ENCODE measurements at places on chromosomes 7 and 10.
A peak's percentile ranks its signal among the peaks of the same experiment; 100 is the strongest.

DNA sequence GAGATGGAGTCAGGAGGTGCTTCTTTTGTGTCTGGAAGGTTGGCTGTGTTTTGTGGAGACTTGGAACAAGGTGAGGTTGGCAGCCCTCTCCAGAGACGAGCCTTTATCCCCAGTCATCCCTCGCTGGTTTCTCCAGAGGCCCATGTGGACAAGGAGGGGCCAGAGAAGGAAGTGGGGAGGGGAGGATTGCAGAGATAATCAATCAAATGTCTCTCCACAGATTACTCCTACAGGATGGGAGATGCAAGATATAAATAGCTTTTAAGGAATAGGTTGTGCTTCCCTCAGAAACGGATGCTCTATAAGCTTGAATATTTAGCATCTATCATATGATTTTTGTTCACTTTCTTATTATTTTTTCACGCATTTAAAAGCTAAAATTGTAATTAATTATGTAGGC, 70.4 kb upstream of the VWDE start:
- no peak for DNase-seq

- peak; percentile 90 for DNase-seq
Measured at GRCh38 chr7:1567049-1567771, 2.6 kb downstream of the PSMG3 start.

DNA sequence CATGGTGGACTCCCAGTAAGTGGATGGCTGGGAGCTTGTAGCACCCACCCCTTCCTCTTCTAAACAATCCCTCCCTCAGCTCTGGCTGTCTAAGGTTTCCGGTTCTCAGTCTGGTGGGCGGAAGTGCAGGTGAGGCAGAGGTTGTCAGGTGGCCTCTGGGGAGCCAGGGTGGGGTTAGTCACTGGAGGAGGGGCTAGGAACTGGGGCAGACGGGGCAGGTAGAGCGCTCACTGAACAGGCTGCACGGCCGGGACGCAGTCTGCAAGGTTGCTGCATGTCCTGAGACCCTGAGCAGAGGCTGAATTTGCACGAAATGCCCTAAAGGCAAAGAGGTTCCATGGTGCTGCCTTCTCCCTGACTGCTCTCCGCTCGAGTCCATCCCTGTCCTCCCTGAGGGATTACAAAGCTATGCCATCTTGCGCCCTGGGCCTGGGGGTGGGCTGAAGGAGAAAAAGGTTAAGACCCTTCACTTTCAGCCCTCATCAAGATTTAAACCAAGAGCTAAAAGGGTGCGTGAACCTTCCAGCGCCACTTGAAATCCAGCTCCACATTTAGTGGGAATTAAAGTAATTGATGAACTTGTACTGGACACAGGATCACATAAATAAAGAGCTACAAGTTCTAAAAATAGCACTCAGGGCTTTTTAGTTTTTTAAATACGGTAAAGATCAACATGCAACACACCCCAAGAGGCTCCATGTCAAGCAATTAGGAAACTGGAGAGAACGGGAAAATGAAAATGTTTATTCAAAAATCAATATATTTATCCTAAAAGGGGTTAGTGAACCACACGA, 62.3 kb upstream of the CTBP2 start:
- DNase-seq: no peak

DNA sequence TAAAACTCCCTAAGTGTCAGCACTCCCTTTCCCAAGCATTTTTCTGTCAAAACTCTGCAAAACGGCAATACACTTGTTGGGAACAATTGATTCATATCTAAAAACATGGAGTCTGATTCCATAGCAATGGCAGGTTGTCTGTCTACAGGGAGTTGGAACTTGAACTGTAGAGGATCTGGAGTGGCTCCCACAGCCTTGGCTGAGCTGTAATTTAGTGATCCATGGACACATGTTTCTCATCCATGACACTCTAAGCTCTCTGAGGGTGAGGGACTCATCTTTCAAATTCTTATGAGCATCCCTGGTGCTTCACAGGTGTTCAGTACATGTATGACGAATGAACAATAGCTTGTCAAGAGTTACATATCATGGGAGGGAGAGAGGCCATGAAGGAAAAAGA, 466.1 kb downstream of the GRID1 start:
- no peak for DNase-seq

- DNase-seq: peak; percentile 91
Measured at GRCh38 chr10:103758294-103758681, 97.1 kb downstream of the SH3PXD2A start.

DNA sequence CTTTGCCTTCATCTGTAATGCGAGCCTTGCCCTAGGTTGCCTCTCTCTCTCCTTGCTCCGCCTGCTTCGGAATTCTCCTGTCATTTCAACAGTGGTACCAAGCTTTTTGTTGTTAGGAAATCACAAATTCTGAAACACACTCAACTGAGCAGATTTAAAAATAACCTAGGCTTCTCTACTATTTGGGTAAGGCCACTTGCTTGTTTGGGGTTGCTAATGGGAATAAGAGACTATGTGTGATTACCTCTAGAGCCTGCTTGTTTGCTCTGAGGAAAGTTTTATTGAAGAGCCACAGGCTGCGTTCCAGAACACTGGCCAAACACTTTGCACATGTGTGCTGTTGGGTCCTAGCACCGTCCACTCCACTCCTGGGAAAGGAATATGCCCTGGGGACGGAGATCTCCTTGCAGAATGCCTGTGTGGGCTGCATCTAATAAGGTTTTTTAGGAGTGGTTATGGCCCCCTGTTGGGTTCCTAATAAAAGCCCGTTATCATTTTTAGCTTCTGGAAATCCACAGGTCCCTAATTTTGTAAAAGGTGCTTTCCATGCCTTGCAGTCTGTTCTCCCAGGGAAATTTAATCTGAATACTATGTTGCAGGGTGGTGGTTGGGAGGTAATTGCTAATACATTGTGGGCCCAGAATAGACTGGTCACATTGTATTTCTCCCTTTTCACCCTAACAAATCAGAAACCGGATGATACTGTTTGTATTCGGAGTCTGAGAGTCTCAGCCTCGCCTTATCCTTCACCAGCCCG, 68.7 kb upstream of the KLF6 start:
- DNase-seq: peak; percentile 48

- DNase-seq: no peak
Measured at GRCh38 chr7:143405173-143406001, 3.3 kb downstream of the EPHA1 start.

GRCh38 chr7:78379148-78379547, 580.6 kb downstream of the PHTF2 start:
- no peak for DNase-seq

DNA sequence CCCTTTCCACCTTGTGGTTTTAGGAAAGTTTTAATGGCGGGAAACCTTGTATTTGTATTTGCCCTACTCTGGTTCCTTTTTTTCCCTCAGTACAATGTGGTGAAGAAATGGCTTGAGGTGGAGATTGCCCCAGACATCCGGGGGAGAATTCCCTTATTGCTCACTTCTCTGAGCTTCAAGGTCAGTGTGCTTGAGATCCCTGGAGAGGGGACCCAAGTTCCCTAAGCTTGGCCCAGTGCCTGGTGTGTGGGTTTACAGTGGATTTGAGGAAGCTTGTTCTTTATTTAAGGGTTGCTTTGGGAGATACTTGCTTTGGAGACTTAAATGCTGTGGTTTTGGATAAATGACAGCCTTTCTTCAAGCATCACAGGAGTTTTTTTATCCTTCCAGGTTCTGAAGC, 18.3 kb downstream of the CALHM2 start:
- no peak for DNase-seq

DNA sequence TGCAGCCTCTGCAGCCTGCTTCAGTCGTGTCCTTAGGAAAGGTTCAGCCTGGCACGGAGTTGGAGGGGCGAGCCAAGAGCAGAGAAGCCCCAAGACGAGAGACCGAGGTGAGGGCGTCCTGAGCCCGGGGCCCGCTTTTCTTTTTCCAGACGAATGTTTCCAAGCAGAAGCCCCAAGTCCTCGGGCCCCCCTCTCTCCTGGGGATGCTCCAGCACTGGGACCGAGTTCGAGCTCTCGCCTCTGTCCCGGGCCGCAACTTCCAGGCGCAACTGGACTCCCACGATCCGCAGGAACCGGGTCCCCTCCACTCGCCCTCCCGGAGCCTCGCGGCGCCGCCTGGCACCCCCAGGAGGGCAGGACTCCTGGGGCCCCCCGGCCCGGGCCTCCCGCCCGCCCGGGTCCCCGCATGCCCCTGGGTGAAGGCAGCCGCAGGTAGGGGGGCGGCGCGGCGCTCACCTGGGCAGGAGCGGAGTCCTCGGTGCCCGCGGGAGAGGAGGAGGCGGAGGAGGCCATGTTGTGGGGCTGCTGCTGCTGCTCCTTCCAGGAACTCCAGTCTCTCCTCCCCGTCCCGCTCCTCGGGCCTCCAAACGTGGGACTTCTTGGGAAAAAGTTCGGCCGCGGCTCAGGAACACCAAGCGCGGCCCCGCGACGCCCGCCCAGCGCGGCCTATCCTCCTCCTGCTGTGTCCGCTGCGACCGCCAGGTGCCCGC, 45.3 kb upstream of the CDK1 start:
- DNase-seq: peak; percentile 74

DNA sequence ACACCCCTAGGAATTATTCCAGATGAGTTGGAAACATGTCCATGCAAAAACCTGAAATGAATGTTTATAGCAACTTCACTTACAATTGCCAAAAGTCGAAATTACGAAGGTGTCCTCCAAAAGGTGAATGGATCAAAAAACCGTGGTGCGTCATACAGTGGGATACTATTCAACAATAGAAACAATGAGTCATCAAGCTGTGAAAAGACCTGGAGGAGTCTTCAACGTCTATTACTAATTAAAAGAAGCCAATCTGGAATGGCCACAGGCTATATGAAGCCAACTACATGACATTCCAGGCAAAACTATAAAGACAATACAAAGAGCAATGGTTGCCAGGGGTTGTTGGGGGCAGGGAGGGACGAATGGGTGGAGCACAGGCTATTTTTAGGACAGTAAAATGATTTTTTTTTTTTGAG, 12.6 kb upstream of the PPP2R2D start:
- peak; percentile 88 for DNase-seq

DNA sequence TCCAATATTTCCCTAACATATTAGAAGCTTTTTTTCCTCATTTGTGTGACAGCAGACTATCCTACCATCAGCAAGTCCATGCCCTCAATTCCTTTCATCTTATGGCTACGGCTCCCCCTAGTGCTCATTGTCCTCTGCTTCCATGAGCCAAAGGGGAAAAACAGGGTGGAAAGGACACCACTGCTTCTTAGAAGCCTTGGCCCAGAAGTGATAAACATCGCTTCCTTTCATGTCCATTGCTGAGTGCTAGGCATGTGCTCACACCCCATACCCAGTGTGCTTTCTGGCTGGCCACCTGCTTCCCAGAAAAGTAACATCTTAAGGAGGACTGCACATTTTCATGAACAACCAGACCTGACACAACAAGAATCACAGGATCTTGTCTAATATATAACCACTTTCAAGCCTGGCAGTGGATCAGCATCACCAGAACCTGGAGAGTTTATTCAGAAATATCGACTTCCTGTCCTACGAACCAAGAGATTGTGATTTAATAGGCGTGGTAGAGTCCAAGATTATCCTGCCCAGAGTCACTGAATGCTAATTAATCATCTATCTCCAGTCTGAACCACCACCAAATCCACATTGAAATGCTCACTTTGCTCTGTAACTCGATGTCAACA, 650.5 kb upstream of the SORCS1 start:
- DNase-seq: peak; percentile 78

DNA sequence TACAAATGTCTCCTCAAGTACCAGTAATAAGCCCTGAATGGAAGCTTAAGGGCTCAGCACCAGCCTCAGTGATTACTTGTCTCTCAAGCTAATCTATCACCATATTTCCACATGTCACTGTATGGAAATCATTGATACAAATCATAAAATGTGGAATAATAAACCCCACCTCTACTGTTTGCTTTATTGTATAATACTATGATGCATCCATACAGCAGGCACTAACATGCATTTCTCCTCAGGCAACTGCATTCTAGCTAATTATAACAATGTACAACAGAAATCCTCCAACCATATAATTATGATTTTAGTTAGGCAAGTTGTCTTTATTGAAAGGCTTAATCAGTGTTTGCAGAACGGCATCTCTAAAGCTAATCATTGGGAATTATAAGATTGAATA, 26.2 kb downstream of the CRPPA start:
- no peak for DNase-seq

DNA sequence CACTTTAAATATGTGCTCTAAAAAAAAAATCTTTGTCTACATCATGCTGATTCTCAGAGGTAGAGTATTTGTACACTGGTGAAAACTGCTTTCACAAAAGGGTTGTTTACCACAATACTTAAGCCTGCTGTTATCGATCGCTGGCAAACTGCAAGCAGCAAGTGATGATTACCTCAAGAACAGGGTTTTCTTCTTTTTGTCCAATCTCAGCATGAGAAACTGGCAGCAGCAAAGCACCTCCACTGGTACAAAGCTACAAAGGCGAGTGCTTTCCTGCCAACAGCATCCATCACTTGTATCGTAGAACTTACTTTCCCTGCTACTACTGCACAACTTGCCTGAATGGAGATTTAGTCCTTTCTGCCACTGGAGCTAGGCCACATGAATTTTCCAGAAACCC, 276.5 kb downstream of the DGKB start:
- no peak for DNase-seq

DNA sequence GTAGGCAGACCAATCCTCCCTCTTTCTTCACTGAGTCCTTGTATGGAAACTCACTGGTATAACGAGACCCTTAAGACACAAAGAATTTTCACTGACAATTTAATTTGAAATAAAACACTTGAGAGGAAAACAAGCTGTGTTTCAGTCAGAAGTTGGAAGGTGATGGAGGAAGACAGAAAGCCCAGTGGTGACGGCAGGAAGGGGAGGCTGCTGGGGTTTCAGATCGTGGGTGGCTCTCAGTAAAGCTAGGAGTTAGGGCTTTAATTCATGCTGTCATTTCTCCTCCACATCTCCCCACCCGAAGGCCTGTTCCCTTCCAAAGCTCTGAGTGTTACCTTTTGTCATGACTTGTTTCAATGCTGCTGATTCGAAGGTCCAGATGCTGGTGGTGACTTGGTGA, 605.2 kb upstream of the DPP6 start:
- no peak for DNase-seq

DNA sequence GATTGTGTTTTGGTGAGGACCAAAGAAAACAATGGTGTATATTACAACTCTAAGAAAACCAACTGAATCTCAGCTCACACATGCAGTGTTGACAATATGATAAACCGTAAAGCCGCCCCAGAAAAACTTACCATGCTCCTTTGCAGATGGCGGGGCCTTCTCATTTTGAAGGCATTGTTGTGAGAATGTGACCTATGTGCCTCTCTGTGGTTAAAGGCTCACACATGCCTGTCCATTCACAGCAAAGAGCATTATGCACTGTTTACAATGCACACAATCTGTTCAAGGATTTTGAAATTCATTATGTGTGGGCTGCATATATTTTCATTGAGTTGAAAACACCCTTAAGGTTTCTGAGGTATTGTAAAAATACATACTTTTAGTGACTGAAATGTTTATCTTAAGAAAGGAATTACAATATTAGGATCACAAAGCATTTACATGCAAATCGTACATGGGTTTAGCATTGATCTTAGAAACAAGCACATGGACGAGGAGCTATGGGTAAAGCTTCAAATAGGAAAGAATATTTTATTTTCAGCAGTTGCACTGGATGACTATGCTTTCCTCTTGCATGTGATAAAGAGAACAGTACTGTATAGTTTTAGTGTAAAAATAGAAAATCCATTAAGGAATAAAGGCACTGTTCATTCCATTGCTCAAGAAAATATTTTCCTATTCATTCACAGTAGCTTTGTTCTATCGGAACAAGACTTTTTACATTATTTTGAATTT, 334.3 kb downstream of the ARL4A start:
- no peak for DNase-seq
